ENCODE measurements at places on chromosomes 1 and 21. TPM values are rescaled to one million over a fixed set of nuclear protein-coding genes. Genes with fewer than 3 reads are reported as not detected.

- H3K27me3 ChIP-seq = peaks cover 30% of the 10 kb centered on the region
- no peaks in the 10 kb centered on the region for H3K4me1 ChIP-seq
- H3K4me3 ChIP-seq = no peak overlapping the region
- no peaks in the 10 kb centered on the region for H3K36me3 ChIP-seq
Observed at GRCh38 chr1:119758584-119758983, 10.1 kb downstream of the HMGCS2 start.

GRCh38 chr1:54390655-54391054 lies 15.5 kb downstream of the SSBP3 start:
- no peak for DNase-seq
- no peak overlapping the region for H3K4me3 ChIP-seq
- H3K4me1 ChIP-seq = peaks cover 21% of the 10 kb centered on the region
- no peak overlapping the region for H3K27ac ChIP-seq
- H3K27me3 ChIP-seq = no peaks in the 10 kb centered on the region
- H3K36me3 ChIP-seq = no peaks in the 10 kb centered on the region

DNA sequence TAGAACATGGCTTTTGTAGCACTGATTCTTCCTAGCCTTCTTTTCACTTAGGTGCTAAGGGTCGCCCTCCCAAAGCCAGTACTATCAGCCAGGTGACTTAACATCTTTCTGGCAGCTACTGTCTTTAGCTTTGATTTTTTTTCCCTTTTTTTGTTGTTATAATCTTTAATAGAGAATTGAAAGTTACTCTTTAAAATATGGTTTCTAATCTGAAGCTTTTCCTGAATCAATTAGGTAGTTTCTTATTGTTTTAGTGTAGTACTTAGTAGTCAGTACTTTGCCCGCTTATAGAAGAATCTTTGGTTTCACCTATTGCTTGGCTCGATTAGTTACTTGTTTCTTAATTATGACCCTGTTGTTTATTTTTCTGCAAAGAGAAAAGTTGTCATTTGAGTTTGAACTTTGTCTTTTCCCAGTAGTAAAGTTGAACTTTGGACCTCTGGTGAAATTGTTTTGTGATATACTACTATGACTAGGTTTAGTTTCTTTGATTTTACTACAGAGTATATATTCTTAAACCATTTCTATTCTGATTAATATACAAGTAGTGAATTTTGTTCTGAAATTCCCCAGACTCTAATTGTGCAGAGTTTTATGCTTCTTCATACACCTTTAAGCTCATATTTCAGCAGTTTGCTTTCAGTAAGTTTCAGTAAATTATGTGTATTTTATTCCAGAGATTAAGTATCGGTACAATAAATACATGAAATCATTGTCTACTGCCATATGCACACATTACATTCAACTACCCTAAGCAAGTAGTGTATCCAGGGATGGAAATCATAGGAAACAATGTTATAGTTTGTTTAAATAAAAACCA lies 3.9 kb downstream of the MAGI3 start:
- H3K27me3 ChIP-seq = peaks cover 3% of the 10 kb centered on the region
- no peak overlapping the region for H3K27ac ChIP-seq
- no peaks in the 10 kb centered on the region for H3K36me3 ChIP-seq
- DNase-seq = no peak
- H3K4me3 ChIP-seq = no peak overlapping the region

DNA sequence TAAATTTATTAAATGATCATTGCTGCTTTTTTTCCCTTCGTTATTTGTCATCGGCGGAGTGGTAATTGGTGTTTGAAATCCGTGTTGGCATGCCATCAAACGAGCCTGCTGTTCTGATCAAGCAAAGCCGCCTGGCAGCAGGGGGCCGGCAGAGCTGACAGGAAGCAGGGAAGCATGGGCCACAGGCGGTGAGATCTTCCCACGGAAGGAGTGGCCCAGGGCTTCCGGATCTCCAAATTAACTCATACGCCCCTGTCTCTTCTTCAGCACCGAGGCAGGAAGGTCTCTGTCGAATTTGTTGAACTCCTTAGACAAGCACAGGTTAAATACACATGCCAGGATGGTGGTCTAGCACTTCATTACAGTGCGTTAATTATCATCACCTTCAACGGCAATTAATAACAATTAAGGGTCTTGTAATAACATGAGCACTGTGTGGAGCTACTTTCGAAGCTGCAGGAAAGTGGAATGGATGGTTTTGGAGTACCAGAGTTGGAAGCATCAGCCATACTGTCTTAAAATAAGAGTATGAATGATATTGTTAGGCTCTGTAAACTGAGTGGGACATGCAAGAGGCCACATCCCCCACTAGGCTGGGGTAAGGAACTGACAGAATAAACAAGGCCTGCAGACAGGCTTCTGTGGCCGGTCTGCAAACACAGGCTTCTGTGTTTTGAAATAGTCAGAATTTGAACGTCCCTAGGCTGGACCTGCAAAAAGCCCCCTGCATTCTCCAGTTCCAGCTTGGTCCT lies 199.4 kb upstream of the DAB1 start:
- H3K27me3 ChIP-seq = no peaks in the 10 kb centered on the region
- DNase-seq = no peak
- H3K27ac ChIP-seq = no peak overlapping the region
- no peak overlapping the region for H3K4me3 ChIP-seq
- no peaks in the 10 kb centered on the region for H3K4me1 ChIP-seq

GRCh38 chr1:55338448-55338820 lies 123.3 kb upstream of the USP24 start:
- H3K4me1 ChIP-seq = peaks cover 12% of the 10 kb centered on the region
- H3K27ac ChIP-seq = no peak overlapping the region
- no peak overlapping the region for H3K4me3 ChIP-seq

UBL4B gene
- 1.8 TPM for total RNA-seq
